ENCODE measurements at places on chromosomes 12 and 14.
A peak's percentile ranks its signal among the peaks of the same experiment; 100 is the strongest.

GRCh38 chr12:108060067-108060466, 69.0 kb upstream of the WSCD2 start:
- peak; percentile 19 for DNase-seq

GRCh38 chr14:73745571-73746519, 31.7 kb upstream of the PNMA1 start:
- peak; percentile 70 for DNase-seq

GRCh38 chr12:124480469-124481256, 86.7 kb downstream of the NCOR2 start:
- DNase-seq: no peak

- DNase-seq: no peak
Observed at GRCh38 chr12:49615725-49616124, 7.6 kb upstream of the PRPF40B start.

DNA sequence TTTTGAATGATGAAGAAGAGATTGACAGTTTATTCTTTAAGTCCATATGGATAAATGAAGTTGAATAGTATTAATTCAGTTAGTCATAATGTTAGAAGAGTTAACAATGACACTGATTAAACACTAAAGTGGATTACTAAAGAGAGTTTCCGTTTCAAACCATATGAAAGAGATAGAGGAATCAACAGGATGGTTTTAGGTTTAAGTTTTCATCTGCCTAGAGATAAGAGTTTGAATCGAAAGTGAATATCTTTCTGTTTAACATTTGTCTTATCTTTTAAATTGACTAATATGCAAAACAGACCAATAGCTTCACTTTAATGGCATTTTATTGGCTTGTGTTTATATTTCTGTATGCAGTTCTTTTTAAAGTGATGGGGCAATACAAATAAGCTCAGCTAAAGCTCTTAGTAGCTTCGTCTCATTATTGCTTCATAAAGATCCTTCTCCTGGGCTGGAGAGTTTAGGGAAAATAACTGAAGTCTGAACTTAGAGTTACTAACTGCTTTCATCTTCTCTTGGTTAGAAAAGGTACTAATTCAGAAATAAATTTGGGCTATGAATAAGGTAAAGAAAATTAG, 66.0 kb downstream of the MIPOL1 start:
- DNase-seq: no peak

Measured in coronary artery (tissue), 2 donors.